T-cell (primary cell): ENCODE measurements at places on chromosomes 11 and 22.

GRCh38 chr22:32473388-32473952, 1.1 kb upstream of the FBXO7 start:
- peak; percentile 31 for DNase-seq

- no peak for DNase-seq
Observed at GRCh38 chr11:117143390-117143789, 697 bp upstream of the PAFAH1B2 start.

DNA sequence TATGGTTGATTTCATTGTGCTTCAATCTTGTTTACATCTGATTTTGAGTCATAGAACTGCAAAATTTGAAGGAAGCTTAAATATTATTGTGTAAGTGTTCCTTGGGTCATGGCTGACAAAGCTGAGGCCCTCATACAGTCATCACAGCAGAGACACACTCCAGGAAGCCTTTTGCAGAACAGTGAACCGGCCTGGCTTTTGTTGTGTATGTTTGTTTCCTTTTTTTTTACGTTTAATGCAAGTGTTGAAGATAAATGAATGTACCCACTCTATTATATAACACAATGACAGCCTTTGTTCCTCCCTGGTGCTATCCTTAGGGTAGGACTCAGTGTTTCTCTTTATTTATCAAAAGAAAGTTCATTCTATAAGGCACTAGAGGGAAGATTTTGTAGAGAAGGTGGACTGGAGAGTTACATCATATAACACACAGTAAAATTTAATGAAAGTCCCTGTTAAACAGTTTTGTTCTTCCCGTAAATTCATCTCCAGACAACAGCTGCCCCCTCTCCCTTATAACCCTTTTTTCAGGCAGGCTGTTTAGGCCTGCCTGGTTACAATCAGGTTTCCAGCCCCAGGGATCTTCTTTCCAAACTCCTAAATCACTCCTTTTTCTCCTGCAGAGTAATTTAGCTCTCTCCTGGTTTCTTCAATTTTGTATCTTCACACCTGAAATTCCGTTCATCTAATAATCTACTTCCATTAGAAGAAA, 34.3 kb upstream of the CSTF3 start:
- DNase-seq, result no peak

- peak; percentile 13 for DNase-seq
Observed at GRCh38 chr11:86800076-86800959, at the start of gene PRSS23. PRSS23 (plus strand) TSS chr11:86800542; CDS start chr11:86807644, 7,102 bp downstream.

DNA sequence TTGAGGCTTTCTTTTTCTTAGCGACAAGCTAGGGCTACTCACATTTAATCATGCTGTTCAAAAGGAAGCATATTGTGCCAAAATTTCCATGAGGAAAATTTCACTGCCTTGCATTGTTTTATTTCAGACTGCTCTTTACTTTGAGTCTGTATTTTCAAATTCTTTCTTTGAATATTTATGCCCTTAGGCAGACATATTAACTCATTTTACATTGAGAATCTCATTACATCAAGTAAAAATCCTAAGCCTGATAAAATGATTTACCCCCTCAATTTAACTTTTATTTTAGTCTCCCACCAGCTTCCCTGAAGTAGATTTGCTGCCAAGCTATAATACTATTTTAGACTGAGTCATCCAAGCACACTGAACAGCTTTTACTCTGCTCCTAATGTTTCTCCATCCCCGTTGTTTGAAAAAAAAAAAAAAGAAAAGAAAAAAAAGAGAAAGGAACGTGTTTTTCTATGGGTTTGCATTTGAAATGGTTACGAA, 189.3 kb upstream of the MTMR2 start:
- no peak for DNase-seq

DNA sequence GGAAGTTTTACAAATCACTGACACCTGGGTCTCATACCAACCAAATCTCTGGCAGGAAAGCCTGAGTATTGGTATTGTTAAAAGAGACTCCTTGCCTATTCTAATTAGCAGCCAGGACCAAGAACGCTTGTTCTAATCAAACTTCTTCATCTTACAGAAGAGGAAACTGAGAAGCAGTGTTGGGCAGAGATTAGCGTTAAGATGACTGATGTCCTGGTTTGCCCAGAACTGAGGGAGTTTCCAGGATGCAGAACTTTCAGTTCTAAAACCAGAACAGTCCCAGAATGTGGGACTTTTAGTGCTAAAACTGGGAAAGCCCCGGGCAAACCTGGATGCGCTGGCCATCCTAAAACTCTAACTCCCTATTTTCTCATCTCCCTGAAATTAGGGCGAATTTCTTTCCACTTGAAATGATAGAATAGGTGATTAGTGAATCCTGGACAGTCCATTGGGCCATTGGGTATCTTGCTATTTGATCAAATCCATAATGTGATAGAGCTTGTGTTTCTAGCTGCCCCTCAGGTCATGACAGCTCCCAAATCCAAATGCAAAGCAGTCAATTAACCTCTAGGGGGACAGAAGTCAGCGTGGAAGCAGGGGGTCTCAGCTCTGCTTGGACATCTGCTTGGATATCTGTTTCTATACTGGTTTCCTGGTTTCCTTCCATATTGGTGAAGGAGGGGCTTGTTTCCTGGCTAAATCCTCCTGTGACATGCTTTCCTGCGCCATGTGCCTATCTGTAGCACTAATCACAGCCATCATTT, 16.0 kb upstream of the TMPRSS13 start:
- DNase-seq, result no peak

GRCh38 chr11:40642284-40642683, 817.2 kb downstream of the LRRC4C start:
- DNase-seq, result no peak

- DNase-seq, result no peak
Observed at GRCh38 chr11:40129266-40129665, 1330.2 kb downstream of the LRRC4C start.

- DNase-seq, result no peak
Observed at GRCh38 chr11:67406969-67407687, 3.2 kb downstream of the TBC1D10C start.

DNA sequence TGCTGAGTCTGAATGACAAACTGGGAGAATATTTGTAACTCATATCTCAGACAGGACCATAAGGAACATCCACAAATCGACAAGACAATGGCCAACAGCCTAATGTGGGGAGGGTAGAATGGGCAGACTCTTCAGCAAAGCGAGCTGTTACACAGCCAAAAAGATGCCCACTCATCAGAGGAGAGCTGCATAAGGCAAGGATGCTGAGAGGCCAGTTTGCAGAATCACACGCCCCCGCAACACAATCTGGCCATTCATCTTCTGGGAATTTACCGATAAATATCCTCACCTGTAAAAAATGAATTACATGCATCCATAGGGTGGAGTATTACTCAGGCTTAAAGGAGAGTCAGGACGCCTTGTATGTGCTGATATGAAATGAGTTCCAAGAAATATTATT, 57.5 kb upstream of the SLC22A12 start:
- no peak for DNase-seq

DNA sequence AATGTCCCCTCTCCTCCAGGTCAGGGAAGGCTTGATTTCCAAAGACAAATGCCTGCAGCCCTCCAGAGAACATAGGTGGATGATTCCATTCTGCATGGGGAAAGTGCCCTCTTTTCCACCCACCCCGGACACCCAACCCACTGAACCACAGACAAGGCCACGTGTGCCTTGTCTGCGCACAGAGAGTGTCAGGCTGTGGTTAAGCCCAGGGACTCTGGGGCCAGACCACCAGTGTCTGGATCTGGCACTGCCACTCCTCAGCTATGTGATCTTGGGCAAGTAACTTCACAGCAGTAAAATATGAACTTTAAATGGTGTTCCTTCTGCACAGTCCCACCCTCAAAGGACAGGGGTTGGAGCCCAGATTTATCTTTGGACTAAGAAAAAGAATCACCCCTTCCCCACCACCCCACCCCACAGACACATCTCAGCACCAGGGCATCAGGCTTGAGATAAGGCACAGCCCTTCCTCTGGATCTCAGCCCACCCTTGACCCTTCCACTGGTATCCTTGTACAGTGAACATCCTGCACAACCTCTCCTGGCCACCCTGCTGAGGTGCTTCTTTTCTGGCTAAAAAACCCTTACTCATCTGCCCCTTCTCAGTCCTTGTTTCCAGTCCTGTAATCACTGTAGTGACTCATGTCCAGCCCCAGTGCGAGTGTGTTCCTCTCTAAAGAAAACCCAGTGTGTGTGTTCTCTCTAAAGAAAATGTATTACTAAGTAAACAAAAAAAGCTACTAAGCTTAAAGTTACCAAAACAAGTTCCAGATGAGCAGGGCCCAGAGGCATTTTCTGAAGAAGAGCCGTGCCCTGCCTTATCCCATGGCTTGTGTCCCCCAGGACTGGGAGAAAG, 1.9 kb upstream of the PTGDR2 start:
- DNase-seq, result no peak

GRCh38 chr11:129710423-129710822, 105.2 kb upstream of the TMEM45B start:
- no peak for DNase-seq

GRCh38 chr11:1877211-1878136, 14.2 kb downstream of the PRR33 start:
- DNase-seq, result no peak

DNA sequence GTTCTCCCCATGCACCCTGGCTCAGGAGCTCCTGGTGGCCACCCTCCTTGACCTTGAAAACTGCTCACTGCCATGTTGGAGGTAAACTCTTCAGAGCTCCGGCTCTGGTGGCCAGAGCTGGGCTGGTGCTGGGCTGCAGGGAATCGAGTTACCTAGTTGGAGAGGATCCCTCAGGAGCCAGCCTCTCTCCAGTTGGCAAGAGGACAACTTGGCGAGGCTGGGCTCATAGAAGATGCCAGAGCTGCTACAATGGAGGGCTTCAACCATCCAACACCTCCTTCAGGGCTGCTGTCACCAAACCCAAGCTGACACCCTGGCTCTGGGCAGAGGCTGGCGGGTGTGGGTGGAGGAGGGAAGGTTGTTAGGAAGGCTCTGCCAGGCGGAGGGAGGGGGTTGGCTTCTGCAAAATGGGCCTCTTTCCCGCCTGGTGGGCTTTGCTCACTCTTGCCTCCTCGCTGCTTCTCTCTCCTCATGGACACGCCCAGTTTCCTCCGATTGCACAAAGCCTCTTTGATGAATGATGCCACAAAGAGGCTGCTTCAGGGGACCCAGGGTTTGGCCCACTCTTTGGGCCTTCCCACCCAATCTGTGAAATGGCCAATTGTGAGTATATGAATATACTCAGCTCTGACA, 53.1 kb downstream of the THAP12 start:
- DNase-seq, result no peak

- no peak for DNase-seq
Observed at GRCh38 chr11:12330485-12331231, 46.7 kb upstream of the PARVA start.

DNA sequence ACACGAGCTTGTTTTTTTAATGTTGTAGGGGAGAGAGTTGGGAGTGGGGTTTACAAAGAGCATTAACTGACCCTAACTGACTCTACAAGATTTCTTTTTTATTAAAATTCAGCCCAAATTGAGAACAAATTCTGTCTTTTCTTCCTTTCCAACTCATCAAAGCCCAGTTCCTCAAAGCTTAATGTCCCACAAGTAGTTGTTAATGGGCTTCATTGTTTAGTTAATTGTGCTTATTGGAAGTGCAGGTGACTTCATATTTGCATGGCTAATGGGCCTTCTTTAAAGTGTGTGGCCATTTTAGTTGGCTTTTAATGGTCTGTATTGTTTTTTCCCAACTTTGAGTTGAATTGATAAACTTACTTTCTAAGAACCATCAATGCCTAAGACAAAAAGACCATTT, 39.8 kb downstream of the MPPED2 start:
- no peak for DNase-seq

GRCh38 chr11:134334796-134335571, 3.2 kb downstream of the GLB1L2 start:
- no peak for DNase-seq

DNA sequence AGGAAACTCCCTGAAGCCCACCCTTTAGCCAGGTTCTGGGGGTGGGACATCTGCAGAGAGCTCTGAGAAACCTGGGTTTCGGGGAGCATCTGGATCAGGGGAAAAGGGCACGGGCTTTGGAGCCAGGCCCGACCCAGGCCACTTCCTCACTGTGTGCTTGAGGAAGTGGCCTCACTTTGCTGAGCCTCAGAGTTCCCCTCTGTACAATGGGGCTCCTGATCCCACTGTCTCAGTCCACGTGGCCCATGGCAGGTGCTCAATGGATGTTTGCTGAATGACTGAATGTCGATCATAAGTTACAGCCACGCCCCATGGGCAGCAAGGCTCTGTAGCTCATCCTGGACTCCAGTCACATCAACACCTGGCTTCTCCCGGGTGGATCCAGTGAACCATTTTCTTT, 1.3 kb downstream of the CRYBB3 start:
- DNase-seq, result no peak

DNA sequence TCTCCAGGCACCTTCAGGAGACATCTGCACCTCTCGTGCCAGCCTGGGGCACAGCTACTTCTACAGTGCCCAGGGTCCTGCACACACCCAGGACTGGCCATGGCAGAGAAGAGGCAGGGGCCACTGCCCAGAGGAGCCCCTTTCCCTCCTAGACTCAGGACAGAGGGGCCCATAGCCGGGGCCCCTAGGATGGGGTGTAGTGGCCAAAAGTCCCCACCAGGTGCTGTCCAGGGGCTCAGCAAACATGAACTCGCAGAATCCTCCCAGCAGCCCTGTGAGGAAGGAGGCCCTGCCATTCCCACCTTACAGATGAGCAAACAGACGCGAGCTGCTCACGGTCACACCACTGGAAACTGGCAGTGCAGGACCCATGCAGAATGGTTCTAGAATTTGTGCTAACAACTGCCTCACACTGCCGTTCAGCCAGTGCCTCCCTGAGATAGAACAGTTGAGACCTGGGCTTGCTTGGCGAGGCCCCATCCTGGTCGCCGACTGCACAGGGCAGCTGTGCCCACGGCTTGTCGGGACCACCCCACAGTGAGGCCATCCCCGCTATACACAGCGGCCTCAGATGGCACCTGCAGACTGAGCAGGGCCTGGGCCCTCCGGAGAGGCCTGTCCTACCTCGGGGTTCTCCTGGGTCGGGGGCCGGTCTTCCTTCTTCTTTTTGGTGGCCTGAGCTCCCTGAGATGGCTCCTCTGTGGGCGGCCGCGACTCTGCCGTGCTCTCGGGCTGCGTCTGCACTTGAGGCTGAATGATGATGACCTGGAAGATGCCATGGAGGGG, 96.4 kb downstream of the PHF21B start:
- no peak for DNase-seq

DNA sequence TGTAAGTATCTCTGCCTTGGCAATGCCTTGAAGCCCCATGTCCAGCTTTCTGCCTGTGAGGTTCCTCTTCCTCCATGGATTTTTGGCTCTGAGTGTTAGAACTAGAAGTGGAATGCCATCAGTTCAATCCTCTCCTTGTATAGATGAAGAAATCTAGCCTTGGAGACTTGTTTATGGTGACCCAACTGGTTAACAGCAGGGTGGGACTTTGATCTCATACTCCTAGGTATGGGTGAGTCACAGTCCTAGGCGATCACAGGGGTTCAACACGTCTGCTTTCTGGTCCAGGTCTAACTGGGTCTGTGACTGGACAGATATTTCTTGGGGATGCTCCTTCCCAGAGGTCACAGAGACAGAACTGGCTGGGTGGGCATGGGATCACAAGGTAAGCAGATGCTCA, 9.2 kb upstream of the MTFP1 start:
- no peak for DNase-seq
